Stimulated activated naive CD4-positive, alpha-beta T cell treated with Interleukin-2 at 50 U/mL for 16 hours (primary cell): ENCODE measurements at places on chromosomes 11 and 22.

DNA sequence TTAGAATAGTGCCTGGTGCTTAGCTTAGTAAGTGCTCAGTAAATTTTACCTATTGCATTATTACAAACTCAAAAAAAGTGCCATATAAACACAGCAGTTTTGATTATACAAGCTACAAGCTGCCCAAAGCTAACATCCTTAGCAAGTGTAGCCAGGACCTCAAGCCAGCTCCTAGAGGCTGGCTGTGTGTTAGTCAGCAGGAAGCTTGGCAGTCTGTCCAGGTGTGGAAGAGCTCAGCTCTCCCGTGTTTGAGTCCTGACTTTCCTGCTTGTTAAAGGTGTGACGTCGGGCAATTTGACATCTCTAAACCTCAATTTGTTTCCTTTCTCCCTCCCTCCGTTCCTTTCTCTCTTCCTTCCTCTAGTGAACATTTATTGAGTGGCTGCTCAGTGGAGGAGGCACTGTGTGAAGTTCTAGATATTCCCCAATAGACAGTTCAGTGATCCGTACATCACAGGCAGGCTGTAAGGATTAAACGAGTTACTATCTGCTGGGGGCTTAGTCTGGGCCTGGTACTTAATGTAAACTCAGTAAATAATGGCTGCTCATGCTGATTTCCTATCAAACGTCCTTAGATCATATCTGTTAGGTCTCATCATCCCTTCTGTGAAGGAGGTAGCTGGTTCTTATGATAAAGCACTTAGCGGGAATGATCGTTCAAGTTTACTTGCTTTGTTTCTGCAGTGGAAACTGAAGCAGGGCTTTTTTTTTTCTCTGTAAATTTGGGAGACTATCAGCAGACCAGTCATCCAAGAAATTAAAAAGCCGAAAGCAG, 68.7 kb downstream of the PRR5L start:
- no peak for DNase-seq

DNA sequence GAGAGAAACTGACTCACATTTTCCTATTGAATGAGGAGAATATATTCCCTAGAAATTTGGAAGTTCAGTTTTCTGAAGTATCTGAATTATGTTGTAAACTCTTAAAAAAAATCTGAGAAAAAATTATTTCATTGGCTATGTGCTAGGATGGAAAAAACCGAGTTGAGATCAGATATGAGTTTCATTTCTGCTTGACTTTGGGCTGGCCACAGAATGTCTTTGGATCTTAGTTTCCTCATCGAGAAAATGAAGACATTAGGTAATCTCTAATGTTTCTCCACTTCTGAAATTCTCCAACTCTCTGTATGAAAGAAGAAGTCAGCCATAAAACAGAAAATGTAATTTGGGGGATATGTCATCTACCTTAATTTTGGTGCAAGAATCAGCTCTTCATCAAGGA, 28.8 kb downstream of the SLN start:
- no peak for DNase-seq

GRCh38 chr11:64206457-64207255, at the start of gene FERMT3:
Gene FERMT3, plus strand, starts transcription at chr11:64206721. Its CDS starts 644 bp downstream, at chr11:64207365.
- DNase-seq = peak; percentile 60

DNA sequence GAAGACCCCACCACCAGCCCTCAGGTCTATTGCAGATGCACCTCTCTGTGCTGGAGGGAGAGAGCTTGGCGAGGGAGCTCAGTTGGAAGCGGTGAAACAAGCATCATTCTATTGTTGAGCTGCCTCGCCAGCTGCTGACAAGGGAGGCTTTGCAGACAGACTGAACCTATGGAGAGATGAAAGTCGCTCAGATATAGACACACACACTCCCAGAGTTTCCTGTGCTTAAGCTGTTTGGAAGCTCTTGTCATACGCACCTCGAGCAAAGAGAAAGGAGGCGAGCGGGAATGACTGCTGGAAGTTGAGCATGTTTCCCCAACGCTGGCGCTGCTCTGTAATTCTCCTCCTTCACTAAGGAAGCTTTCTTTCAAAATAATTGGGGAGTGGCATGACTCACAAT, 126.1 kb downstream of the TRIM29 start:
- DNase-seq = no peak

GRCh38 chr22:31102441-31103081, 4.8 kb downstream of the SELENOM start:
- no peak for DNase-seq

DNA sequence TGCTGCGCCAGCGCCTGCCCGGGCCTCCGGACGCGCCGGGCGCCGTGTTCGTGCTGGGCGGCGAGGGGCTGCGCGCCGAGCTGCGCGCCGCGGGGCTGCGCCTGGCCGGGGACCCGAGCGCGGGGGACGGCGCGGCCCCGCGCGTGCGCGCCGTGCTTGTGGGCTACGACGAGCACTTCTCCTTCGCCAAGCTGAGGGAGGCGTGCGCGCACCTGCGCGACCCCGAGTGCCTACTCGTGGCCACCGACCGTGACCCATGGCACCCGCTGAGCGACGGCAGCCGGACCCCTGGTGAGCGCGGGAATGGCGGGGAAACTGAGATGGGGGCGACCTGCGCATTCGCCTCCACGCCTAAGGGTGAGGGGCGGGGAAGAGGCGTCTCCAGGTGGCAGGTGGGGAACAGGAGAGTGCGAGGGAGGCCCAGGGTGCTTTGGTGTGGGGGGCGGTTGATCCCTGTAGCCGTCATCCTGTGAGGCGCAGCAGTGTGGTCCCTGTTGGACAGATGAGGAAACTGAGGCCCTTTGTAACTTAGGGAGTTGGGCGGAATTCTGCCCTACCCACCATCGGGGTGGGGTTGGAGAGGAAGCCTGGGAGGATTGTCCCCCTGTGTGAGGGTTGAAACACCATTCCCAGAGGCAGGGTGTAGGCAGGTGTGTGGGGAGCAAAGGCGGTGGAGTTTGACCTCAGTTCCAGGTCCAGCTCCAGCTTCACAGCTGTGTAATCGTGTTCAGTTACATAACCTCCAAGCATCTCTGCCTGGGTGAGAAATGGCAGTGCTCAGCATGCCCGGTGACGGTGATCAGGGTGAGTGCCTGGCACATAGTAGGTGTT, 758 bp downstream of the PDXP start:
- DNase-seq = no peak

GRCh38 chr11:95584180-95584579, 205.4 kb downstream of the FAM76B start:
- no peak for DNase-seq

DNA sequence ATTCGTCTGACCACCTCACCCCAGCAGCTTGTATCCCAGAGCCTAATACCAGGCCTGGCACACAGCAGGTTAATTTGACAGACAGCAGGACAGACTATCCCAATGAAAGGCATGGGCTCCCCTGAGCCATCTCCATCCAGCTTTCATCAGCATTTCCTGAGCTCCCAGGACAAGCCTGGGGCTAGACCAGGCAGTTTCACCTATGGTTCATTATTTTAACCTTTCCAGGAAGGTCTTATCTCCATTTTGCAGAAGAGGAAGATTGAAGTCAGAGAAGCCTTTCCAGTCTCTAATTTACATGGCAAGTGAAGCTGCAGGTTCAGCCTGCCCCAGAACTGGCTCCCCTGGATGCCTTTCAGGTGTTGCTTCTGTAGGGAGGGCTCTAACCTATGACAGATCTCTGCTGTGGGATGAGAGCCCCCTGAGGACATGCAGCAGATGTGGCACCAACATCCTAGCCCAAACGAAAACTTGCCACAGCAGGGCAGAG, 17.0 kb downstream of the ARRB1 start:
- DNase-seq = no peak
